ENCODE measurements at places on chromosomes 12 and 14.

DNA sequence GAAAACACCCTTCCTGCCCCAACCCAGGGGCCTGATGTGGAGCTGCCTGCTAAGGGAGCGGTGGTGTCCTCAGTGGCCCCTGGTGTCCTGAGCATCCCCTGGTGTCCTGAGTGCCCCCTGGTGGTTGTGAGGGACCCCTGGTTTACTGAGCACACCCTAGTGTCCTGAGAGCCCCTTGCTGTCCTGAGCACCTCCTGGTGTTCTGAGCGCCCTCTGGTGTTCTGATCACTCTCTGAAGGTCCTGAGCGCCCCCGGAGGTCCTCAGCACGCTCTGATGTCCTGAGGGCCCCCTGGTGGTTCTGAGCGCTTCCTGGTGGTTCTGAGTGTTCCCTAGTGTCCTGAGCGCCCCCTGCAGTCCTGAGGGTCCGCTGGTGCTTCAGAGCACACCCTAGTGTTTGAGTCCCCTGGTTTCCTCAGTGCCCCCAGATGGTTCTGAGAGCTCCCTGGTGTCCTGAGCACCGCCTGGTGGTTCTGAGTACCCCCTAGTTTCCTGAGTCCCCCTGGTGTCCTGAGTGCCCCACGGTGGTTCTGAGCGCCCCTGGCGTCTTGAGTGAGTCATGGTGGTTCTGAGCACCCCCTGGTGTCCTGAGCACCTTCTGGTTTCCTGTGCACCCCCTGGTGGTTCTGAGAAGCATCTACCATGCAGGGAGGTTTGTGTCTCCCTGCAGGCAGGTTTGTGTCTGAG lies 1004.2 kb downstream of the TMEM121 start:
- DNase-seq, result no peak

DNA sequence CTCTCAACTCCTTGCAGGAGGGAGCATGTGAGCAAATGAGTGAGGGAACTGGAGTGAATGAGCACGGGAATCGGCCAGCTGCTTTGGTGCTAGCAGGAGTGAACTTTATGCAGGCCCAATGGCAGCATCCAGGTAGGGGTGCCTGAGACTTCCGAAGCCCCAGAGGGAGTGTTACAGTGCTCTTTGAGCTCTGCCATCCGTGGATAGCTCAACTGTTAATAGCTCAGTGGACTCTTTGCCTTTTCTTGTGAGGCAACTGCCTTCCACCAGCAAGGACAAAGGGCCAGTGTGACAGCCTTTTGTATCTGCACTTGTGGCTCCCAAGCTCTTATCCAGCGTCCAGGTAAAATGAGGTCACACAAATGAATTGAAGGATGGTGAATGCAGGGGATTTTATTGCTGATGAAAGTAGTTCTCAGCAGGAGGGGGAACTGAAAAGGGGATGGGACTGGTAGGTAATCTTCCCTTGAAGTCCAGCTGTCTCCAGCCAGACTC lies 12.9 kb downstream of the CREBL2 start:
- DNase-seq, result no peak

- DNase-seq, result no peak
These were observed 165.8 kb downstream of the TMTC2 start for GRCh38 chr12:82852529-82852928.

DNA sequence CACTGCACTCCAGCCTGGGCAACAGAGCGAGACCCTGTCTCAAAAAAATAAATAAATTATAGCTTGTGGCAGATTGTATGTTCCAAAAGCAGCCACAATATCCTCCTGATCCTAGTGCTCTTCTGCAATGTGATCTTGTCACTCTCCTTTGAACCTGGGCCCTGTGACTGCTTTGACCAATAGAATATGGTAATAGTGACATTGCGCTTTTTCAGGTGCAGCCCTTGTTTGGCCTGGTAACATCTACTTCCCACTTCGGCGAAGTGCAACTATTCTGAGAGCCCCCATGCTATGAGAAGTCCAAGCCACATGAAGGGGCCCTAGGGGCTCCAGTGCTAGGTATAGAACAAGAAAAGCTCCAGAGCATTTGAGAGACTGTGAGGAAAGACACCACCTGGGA lies 31.1 kb upstream of the DENND5B start:
- DNase-seq, result no peak

DNA sequence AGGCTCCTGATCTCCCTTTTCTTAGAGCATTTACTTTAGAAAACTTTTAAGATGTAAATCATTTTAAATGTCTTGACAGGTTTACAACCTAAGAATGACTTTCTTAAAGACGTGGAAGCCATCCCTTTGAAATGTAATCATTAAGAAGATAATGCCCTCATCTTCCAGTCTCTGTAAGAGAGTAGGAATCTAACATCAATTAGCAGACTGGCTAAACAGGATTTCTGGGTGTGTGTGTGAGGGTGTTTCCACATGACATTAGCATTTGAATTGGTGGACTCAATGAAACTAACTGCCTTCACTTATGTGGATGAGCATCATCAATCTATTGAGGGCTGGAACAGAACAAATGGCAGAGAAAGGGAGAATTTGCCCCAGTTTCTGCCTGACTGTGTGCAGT lies 329.5 kb downstream of the RPL10L start:
- DNase-seq, result no peak

DNA sequence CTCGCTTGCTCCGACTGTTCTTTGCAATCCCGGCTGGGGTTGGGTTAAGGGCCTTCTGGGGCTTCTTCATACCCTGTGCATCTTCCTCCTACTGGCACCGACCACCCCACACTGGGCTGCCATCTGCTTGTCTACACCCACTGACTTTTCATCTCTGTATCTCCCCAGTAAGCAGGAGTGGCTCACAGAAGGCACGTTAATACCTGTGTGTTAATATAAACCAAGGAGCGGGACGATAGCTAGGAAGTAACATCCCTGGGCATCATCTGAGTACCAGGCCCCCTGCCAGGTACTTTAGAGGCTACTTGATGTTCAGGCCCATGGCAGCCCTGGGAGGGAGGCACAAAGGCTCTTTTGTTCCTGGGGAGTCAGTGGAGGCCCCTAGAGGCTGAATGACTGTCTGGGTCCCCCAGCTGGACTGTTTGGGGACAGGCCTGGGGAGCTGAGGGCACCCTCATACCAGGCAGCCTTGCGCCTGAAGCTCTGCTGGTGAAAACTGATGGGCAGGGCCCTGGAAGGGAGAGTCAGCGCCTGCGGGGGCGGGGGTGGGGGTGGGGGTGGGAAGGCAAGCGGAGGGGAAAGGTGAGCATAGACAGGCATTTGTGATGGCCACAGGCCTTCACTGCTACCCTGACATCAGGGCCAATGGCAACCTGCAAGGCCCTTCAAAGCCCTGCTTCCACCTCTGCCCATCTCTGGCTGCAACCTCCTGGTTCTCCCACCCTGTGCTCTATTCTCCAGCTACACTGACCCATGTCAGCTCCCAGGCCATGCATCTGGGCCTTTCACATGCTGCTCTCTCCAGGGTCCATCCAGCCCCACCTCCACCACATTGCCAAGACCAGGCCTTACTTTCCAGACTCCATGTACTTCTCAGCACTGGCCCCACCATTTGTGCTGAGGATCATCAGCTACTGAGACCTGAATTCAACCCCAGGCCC lies 34.2 kb upstream of the DEGS2 start:
- DNase-seq, result no peak

- no peak for DNase-seq
These were observed 136.8 kb upstream of the PRKD1 start for GRCh38 chr14:30064454-30064853.

DNA sequence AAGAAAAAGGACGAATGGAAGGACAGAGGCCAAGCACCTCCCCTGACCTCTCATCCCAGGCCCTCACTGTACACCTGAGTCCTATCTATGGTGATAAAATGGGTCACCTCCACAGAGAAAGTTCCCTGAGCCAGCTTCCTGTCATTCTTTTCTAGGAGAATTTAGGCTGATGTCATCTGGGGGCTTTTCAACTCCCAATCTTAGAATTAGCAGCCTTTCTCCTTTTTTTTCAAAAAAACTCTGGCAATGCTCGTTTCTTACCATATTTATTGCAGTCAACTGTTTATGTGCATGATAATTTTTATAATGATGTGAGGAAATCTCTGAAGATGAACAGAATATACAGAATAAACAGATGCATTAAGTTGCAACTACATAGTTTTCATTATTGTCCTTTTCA lies 177.6 kb downstream of the SNAPC1 start:
- DNase-seq, result no peak

GRCh38 chr14:68894123-68894522 lies 85.0 kb downstream of the ACTN1 start:
- no peak for DNase-seq
